Heart left ventricle (tissue), 16 donors: ENCODE measurements at places on chromosomes 13 and 19.

- no peak for DNase-seq
These were observed 2.1 kb downstream of the ZNF709 start for GRCh38 chr19:12482509-12482886.

DNA sequence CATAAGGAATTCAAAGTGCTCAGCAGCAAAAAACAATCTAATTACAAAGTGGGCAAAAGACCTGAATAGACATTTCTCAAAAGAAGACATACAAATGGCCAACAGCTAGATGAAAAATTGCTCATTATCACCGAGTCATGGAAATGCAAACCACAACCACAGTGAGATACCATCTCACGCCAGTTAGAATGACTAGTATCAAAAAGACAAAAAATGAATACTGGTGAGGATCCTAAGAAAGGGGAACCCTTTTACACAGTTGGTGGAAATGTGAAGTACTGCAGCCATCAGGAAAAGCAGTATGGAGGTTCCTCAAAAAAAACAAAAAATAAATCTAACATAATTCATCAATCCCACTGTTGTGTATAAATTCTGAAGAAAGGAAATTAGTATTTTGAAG is 1206.1 kb downstream of the EFNB2 start:
- DNase-seq, result no peak

- no peak for DNase-seq
These were observed 19.5 kb downstream of the WDFY2 start for GRCh38 chr13:51603716-51604115.

- DNase-seq, result peak; percentile 48
These were observed 22.2 kb downstream of the RASA3 start for GRCh38 chr13:114110091-114110829.

DNA sequence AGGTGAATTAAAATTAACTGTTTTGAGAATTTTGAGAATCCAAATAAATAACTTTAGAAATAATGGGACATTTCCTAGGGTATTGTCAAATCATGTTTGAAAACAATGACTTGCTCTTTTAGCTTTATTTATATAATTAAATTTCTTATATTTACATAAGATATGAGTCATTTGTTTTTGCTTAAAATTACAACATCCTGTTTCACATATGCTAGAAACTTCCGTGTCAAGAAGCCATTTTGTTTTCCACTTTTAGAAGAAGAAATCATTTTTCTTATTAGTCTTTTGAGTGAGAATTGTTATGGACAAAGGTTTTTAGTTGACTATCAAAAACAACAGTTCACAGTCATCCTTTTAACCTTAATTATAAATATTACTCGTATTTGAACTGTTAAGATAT is 48.2 kb downstream of the DPY19L3 start:
- no peak for DNase-seq

- DNase-seq, result no peak
These were observed 111.0 kb upstream of the KL start for GRCh38 chr13:32905063-32905863.

GRCh38 chr19:19668230-19669012 is at the start of gene ZNF101:
ZNF101 (plus strand) TSS chr19:19668839; CDS start chr19:19668964, 125 bp downstream.
- peak; percentile 96 for DNase-seq

DNA sequence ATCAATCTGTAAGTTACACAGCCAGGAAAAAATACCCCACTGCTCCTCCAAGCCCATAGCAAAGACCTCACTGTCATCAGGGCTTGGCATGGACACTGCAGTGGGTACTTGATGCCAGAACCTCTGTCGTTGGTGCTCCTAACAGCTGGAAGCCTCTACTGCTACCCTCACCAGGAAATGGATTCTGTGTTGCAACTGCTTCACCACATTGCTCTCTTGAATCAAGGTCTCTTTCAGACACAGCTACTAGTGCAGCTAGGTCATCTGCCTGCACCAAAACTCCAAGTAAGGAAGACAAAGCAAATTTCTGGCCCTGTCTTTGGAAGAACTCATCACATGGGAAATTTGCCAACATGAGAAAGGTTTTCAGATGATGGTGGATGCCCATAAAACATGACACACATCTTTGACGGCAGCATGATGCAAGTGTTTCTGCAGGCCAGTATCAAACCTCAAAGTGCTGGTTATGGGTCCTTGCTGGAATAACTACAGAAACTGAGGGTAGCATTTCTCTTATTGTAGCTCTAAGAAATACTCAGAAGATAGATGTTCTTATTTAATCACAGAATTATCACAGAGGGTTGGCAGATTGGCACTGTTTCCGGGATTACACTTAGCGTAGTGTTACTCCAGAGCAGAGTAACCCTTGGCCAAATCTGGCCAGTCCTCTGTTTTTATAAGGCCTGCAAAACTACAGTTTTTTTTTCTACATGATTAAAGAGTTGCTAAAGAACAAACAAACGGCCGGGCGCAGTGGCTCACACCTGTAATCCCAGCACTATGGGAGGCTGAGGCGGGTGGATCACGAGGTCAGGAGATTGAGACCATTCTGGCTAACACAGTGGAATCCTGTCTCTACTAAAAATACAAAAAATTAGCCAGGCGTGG is 12.9 kb upstream of the PCCA start:
- DNase-seq, result no peak

- DNase-seq, result no peak
These were observed 6.0 kb upstream of the ELAVL3 start for GRCh38 chr19:11486661-11487503.

DNA sequence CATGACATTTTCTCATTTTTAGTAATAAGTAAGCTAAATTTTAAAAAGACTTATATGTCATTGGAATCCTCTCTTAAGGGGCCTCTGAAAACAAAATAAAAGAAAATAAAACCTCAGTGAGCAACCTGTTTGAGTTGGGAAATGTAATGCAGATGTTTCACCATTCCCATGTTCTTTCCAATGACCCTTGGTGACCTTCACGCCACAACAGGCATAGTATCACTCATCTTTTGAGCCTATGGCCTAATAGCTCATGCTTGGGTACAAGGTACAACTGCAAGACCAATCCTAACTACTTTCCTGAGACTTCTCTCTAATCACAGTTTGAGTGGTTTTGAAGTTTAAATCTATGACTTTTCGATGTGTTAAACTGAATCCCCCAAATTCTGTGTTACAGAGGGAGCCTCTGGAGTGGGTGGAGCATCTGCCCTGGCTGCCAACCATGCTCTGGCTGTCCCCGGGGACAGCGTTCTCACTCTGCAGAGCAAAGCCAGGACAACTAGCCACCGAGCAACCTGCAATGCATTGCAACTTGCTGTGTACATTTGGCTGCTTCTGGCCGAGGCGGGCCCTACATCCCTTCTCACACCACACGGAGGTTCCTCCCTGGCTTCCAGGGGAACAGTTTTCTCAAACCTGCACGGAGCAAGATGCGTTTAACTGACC is 307.9 kb upstream of the MAB21L1 start:
- DNase-seq, result no peak

DNA sequence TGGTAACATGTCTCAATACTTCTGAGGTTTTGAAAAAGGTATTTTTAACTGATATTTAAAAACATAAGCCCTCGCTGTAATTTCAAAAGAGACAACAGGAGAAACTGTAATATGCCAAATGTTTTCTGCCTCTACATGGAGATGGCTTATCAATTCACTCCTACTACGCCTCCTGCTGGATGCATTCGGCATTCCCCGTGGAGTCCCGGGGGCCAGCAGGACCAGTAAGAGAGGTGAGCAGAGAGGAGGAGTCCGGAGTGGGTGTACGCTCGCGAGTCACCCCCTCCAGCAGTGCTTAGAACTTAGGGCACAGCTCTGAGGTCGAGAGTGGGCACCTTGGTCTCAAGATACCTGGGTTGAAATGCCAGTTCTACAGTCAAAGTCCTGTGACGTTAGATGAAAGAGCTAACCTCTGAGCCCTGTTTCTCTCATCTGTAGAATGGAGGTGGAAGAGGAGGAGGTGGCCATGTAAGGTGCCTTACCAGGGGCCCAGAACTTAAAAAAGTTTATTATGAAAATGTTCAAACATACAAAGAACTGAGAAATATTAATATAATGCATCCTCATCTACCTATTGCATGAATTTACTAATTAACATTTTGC is 110.2 kb downstream of the STK24 start:
- DNase-seq, result no peak

DNA sequence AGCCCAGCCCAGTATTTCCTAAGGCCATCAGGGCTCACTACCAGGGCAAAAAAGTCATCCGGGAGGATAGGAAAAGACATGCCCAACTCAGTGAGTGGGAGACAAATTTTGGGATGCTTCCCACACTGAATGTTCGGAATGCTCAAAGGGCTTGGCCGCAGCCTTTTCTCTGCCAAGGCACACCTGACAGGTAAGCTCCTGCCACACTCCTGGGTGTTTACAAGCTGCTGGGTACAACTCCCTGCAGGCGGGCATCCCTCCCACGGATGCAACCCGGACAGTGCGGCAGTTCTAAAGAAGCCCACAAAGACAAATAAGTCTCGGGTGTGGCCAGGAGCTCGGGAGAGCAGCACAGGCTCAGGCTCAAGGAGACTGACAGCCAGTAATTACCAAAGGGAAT is 28.1 kb downstream of the SLC7A1 start:
- no peak for DNase-seq

GRCh38 chr19:7582446-7582845 is 13.2 kb upstream of the CAMSAP3 start:
- no peak for DNase-seq

DNA sequence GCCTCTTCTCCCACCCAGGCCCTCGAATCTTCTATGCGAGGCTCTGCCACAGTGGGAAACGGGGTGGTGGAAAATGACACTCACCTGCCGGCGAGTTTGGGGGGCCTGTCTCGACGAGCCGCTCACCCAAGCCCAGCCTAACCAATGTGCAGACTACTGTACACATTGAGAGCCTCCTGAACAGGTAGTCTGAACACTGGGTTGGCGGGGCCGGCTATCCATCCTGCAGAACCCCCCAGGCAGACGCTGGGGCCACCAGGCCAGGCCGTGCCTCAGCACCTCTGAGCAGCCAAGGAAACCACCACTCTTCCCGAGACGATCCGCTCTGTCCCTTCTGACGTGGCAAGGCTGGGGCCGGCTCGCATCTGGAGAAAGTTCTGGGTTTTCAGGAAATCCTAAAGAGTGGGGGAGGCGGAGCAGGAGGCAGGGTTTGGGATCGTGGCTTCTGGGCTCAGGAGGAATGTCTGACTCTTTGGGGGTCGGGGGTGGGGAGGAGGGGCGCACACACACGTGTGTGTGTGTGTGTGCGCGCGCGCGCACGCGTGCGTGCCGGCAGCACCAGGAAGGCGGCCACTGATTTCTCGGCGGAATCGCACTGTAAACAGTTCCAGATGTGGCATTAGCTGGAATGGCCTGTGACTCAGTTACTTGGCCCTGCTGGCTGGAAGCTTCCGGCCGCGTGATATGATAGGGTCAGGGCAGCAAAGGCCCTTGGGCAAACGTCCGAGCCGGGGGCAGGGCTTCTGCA is 18.5 kb downstream of the TMED1 start:
- peak; percentile 51 for DNase-seq

DNA sequence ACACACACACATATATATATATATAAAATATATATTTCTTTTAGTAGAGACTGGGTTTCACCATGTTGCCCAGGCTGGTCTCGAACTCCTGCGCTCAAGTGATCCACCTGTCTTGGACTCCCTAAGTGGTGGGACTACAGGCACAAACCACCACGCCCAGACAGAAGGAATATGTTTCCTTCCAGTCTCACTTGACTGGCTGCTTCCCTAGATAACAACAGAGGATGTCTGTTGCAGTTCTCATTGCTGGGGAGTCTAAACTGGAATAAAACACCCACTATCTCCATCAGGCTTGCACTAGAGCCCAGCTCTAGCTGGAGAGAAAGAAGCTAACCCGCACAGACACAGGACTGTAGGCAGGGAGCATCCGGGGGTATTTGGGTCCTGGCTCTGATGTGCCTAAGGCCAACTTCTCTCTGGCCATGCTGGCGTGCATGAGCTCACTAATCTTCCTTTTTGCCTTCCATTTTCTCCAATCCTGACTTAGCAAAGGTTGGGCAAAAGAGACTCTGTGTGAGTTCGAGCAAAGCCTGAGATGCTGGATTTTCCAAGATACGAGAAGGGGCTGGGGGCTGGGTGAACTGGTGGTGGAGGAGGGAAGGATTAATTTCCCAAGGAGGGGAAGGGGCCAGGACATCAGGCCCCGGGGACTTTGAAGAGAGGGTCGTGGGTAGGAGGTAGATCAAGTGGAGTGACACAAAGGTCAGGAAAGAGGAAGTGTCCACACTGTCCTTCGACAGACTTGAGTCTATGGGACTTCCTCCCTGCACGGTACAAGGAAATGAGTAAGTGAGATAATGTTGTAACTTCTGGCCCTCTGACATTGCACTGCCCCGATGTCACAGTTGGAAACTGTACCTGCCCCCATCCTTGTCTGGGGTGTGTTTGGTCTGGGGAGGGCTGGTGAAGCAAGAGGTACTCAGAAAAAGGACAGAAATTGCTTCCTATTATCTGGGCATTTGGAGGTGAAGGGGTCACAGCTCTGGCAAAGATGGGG is 22.5 kb upstream of the ALOX5AP start:
- DNase-seq, result no peak

GRCh38 chr19:48182434-48182833 is 12.0 kb downstream of the ZSWIM9 start:
- no peak for DNase-seq

- no peak for DNase-seq
These were observed 1248.8 kb upstream of the SLC10A2 start for GRCh38 chr13:104314926-104315535.

DNA sequence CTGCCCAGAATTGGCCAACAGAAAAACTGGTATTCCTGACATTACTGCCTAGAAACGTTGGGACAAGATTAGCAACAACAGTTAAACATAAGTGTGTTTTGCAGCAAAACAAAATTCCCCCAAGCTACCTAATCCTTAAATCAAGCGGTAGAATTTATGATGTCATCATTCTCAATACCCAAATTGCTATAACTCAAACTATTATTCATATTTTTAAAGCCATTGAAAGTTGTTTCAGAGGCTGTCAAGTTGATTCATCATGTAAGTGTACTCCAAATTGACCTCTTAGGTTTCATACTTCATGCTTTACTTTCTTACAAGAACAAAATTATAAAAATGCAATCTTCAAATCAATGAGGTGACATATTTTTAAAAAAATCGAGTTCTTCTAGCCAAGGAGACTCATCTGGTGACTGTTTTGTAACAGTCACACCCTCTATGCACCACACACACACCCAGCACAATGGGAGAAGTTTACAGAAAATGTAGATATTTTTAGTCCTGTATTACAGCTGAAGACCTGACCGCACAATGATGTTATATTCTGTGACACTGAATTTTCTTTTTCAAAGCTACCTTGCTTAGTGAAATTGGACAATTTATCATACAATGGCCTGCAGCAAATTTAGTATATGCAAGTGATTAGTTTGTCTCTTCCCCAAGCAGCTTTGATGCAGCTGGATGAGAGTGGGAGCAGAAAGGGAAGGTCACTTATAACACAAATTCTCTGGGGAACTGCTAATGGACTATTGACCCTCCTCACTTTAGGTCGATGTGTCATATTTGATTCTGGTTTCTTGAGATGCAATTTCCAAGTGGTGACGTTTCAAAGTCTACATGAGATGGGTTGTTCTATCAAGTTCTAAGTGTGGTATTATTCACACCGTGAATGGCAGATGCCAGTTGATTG is 345.3 kb upstream of the OBI1 start:
- DNase-seq, result no peak
